ENCODE measurements at places on chromosomes 6 and 20. TPM values are rescaled to one million over a fixed set of nuclear protein-coding genes. Genes with fewer than 3 reads are reported as not detected.

GRCh38 chr6:65259982-65260381, 447.0 kb downstream of the EYS start:
- no peak overlapping the region for H3K4me3 ChIP-seq
- no peaks in the 10 kb centered on the region for H3K4me1 ChIP-seq
- no peak overlapping the region for H3K27ac ChIP-seq
- no peaks in the 10 kb centered on the region for H3K36me3 ChIP-seq
- no peaks in the 10 kb centered on the region for H3K27me3 ChIP-seq

DNA sequence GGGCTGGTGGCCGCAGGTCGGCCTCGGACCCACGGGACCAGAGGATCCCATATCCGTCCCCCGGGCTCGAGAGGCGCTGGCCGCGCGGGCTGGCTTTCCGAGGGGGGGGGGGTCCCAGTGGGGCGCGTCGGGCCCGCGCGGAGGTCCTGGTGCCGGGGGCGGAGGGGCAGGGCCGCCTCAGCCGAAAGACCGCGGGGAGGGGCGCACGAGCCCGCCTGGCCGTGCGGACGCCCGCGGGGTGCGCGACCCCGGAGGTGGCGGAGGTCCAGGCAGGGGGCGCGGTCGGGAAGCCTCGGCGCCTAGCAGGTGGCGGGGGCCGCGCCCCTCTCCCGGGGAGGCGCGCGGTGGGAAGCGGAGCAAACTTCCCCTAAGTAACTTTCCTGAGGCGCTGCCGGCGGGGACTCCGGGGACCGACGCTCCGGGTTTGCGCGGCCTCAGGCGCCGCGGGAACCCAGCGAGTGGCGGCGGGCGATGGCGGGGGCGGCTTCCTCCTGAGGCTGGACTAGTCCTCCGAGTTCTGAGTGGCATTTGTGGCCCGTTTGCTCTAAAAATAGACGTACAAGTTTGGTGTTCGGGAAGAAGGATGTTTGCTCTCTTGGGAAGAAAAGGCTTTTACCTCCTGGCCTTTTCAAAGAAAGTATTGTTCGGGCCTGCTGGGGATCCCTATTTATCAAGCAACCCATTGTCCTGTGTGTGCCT, 26.5 kb upstream of the BTBD3 start:
- H3K27me3 ChIP-seq = no peaks in the 10 kb centered on the region
- peak overlapping the region; percentile 95 for H3K27ac ChIP-seq
- H3K36me3 ChIP-seq = no peaks in the 10 kb centered on the region
- H3K4me1 ChIP-seq = peaks cover 5% of the 10 kb centered on the region
- H3K4me3 ChIP-seq = peak overlapping the region; percentile 92
- DNase-seq = peak; percentile 9

DNA sequence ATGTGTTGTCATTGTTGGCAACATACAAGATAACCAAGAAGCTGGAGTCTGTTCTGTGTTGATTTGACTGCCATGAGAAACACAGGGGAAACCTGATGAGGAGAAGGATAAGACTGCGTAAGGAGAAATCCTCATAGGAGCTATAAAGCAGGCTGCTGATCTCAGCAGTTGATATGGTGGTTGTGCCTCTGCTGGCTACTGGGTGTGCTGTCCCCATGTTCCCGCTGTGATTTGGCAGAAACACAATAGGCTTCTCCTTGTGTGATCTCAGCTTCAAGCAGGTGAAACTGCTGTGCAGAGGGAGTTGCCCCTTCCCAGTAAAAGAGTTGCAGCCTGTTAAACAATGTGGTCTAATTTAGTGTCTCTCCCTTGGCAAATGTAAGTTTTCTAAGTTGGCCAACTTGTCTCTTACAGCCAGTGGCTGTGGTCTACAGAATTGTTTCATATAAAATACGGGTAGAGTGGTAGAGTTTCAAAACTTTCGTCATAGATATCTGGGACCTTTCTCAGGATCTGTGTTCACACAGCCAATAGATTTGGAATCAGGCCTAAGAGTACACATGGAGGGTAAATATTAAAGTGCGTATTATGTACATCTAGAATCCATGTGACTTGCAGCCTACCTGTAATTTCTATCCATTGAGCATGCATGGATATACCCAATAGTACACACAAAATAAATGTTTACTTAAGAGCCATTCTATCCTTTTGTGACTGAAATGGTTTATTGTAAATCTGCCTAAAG, 78.4 kb downstream of the RNF144B start:
- no peak overlapping the region for H3K4me3 ChIP-seq
- H3K36me3 ChIP-seq = no peaks in the 10 kb centered on the region
- H3K27ac ChIP-seq = no peak overlapping the region

The SNAI1 gene
- total RNA-seq = 14.4 TPM

The SAMD10 gene
- total RNA-seq = 3.3 TPM

- no peaks in the 10 kb centered on the region for H3K27me3 ChIP-seq
- H3K4me1 ChIP-seq = no peaks in the 10 kb centered on the region
- no peak for DNase-seq
- no peaks in the 10 kb centered on the region for H3K36me3 ChIP-seq
- H3K4me3 ChIP-seq = no peak overlapping the region
These were observed 350.7 kb upstream of the RNF24 start for GRCh38 chr20:4366076-4366475.
